ENCODE measurements at places on chromosomes 7 and 10. TPM values are rescaled to one million over a fixed set of nuclear protein-coding genes. Genes with fewer than 3 reads are reported as not detected.
A peak's percentile ranks its signal among the peaks of the same experiment; 100 is the strongest.

DNA sequence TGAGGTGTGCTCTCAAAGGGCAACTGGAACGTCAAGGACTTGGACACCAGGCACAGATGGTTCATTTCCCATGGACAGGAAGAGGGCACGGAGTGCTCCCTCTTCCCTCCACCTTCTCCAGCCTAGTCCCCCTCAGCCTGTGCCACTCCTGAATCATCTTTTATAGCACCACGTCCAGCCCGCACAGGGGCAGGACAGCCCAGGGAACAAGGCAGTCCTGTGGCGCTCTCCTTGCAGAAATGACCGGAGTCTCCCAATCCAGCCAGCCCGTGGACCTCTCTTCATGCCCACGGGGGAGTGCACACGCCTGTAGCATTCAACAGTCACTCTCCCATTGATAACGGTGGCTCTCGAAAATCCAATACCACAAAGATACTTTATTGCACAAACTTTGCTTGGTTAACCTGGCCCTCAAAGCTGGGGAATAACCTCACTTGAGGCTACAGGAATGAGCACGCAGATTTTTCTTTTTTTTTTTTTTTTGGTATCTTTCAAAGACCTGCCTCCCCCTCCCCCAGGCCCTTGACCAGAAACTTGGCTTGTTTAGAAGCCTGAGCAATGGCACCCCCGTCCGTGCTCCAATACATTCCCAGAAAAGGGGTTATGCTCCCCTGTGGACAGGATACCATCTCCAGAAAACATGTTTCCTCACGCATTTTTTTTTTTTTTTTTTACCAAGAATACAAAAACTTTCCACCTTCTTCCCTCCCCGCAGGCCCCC, 733 bp downstream of the PRKCQ start:
- H3K4me3 ChIP-seq = peak overlapping the region; percentile 88
- H3K4me1 ChIP-seq = peaks cover 61% of the 10 kb centered on the region
- no peaks in the 10 kb centered on the region for H3K27me3 ChIP-seq
- H3K36me3 ChIP-seq = peaks cover 3% of the 10 kb centered on the region

DNA sequence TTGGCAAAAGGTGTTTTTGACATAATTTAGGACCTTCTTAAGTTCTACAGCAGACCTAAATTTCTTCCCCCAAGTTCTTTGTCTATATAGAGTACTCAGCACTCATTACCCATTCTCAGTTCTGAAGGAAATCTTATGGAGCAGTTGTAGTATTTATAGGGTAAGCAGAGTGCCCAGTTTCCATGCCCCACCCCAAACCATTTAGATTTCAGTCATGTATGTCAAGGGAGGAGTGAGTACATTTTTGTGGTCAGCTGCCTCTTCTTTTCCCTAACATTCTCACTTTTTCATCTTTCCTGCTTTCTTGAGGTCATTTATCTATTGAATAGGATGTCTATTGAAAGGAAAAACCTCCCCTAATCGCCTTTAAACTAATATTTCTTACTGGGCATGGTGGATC, 83.3 kb downstream of the KAT6B start:
- peaks cover 9% of the 10 kb centered on the region for H3K4me1 ChIP-seq
- H3K27me3 ChIP-seq = no peaks in the 10 kb centered on the region
- no peaks in the 10 kb centered on the region for H3K36me3 ChIP-seq
- H3K4me3 ChIP-seq = no peak overlapping the region
- H3K27ac ChIP-seq = no peak overlapping the region

DNA sequence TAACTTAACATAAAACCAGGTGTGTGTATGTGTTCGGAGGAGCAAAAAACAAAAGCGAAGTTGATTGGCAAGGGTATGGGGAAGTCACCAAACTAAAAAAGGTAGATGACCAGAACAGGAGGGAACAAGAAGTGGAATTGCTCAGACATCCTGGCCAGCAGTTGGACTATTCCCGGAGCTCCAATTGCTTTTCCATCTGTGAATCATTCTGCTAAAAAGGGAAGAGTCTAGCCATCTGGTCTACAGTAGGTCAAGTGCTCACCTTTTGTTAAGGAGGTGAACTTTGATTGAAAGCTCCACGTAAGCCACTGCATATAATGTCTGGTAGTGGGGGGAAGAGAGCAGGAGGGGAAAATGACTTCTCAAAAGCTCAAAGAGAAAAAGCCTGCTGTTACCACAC, 50.0 kb upstream of the BET1 start:
- no peak overlapping the region for H3K4me3 ChIP-seq
- peaks cover 9% of the 10 kb centered on the region for H3K27me3 ChIP-seq
- DNase-seq = no peak
- H3K27ac ChIP-seq = no peak overlapping the region
- no peaks in the 10 kb centered on the region for H3K36me3 ChIP-seq
- H3K4me1 ChIP-seq = peaks cover 4% of the 10 kb centered on the region

- H3K4me1 ChIP-seq = peaks cover 31% of the 10 kb centered on the region
- H3K27ac ChIP-seq = peak overlapping the region; percentile 28
- no peaks in the 10 kb centered on the region for H3K27me3 ChIP-seq
- no peaks in the 10 kb centered on the region for H3K36me3 ChIP-seq
These were observed 41.8 kb downstream of the MTURN start for GRCh38 chr7:30176463-30177109.

GRCh38 chr7:55348502-55348901, 16.6 kb upstream of the LANCL2 start:
- H3K4me3 ChIP-seq = no peak overlapping the region
- H3K27me3 ChIP-seq = peaks cover 2% of the 10 kb centered on the region
- no peaks in the 10 kb centered on the region for H3K4me1 ChIP-seq

- no peak overlapping the region for H3K4me3 ChIP-seq
- no peaks in the 10 kb centered on the region for H3K4me1 ChIP-seq
- DNase-seq = no peak
- H3K36me3 ChIP-seq = no peaks in the 10 kb centered on the region
- peaks cover 4% of the 10 kb centered on the region for H3K27me3 ChIP-seq
- H3K27ac ChIP-seq = no peak overlapping the region
These were observed 137.6 kb upstream of the RET start for GRCh38 chr10:42939237-42939636.

The KIF11 gene
- 2.4 TPM for total RNA-seq

DNA sequence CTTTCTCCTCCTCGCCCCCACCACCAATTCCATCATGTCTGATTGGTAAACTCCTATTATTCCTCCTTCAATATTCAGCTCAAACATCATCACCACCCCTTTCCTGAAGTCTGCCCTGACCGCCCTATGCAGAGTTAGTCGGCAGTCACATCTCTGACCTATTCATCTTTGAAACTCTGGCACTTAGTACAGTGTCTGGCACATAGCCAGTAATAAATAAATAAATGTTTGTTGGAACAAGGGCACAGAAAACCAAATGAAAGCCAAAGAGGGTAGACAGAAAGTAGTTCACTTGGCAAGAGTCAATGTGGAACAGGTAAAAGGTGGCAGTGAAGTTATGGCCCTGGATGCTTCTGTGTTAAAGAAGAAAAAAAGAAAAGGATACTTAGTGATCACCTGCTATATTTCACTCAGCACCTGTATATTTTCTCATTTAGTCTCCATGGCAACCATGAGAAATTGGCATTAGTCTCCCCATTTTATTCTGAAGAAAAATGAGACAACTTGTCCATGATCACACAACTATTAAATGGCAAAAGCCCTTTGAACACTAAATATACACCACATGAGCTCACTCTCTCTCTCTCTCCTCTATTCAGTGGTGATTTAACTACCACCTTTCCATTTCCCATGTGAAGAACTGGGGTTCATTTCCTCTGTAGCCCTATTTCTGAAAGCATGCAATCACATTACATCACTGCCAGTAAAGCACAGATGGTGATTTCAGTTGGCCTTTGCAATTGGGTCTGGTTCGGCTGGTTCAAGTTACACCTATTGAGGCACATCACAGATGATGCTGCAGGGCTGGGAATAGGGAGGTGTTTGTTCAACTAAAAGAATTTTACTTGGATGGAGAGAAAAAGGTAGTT, 25.3 kb downstream of the CHCHD3 start:
- no peaks in the 10 kb centered on the region for H3K36me3 ChIP-seq
- H3K4me3 ChIP-seq = no peak overlapping the region
- DNase-seq = no peak
- H3K4me1 ChIP-seq = no peaks in the 10 kb centered on the region
- H3K27me3 ChIP-seq = no peaks in the 10 kb centered on the region
- no peak overlapping the region for H3K27ac ChIP-seq

- H3K36me3 ChIP-seq = no peaks in the 10 kb centered on the region
- H3K4me3 ChIP-seq = no peak overlapping the region
- no peak for DNase-seq
- H3K4me1 ChIP-seq = no peaks in the 10 kb centered on the region
These were observed 7.8 kb downstream of the KCND2 start for GRCh38 chr7:120280743-120281142.

DNA sequence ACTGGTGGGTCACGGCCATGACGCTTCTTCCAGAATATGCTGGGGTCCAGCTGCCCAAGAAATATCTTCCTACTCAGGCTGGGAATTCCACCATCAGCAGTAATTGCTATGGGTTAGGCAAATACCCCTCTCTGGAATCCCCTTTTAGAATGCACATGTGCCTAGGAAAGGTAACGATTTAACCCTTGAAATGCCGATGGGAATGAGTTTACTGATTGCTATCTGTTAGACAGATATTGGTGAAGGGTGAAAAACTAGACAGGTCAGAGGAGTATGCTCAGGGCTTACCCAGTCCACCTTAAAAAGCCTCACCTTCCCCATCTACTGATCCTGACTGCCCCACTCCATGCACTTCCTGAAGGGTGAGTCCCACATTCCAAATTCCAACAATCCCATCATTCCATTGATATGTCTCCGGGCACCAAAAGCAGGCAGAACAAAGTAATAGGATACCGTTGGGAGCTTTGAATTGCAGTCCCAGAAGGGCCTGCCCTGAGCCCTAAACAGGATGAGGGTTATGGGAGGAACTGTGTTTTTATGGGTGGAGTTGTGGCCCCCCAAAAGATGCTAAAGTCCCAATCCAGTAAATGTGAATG, 59.3 kb downstream of the DLG5 start:
- DNase-seq = no peak
- H3K4me1 ChIP-seq = peaks cover 48% of the 10 kb centered on the region
- peaks cover 10% of the 10 kb centered on the region for H3K36me3 ChIP-seq
- H3K4me3 ChIP-seq = no peak overlapping the region
- H3K27ac ChIP-seq = no peak overlapping the region

GRCh38 chr10:42990016-42990720, 86.7 kb upstream of the RET start:
- no peak overlapping the region for H3K27ac ChIP-seq
- no peaks in the 10 kb centered on the region for H3K27me3 ChIP-seq
- H3K36me3 ChIP-seq = no peaks in the 10 kb centered on the region
- H3K4me1 ChIP-seq = no peaks in the 10 kb centered on the region

DNA sequence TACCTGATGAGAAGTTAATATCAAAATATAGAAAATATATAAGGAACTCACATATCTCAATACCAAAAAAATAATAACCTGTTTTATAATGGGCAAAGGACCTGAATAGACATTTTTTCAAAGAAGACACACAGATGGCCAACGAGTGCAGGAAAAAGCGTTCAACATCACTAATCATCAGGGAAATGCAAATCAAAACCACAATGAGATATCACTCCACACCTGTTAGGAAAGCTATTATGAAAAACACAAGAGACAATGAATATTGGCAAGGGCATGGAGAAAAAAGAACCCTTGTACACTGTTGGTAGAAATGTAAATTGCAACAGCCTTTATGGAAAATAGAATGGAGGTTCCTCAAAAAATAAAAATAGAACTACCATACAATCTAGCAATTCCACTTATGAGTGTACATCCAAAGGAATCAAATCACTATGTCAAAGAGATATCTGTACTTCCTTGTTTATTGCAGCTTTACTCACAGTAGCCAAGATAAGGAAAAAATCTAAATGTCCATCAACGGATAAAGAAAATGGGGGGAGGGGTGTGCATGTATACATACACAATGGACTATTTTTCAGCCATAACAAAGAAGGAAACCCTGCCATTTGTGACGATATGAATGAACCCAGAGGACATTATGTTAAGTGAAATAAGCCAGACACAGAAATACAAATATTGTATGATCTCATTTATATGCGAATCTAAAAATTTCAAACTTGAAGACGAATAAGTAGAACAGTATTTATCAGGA, 3.6 kb upstream of the ALOX5 start:
- DNase-seq = no peak
- peaks cover 11% of the 10 kb centered on the region for H3K27me3 ChIP-seq
- H3K4me3 ChIP-seq = no peak overlapping the region

DNA sequence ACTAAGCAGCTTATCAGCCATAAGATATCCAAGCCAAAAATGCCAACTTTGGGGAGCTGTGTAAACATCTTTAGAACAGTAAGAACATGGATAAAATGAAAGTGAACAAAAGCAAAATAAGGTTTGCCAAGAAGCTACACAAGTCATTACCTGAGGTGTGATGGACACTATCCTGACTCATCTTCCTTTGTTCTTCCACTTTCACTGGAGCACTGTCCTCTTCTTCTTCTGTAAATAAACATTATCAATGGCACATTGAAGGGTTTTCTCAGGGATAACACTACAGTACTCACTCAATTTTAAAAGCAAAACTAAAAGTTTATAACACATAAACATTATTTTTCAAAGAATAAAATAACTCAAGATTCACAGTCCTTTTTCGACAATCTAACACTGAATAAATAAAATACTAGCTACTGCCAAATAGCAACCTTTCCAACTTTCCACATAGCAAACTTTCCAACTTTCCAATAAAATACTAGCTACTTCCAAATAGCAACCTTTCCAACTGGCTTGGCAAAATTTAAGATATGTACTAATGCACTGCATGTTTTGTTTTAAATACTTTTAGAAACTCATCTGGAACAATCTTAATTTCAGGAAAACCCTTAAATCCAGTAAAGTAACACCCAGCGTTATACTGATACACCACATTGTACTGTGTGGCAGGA, 174.1 kb downstream of the SKAP2 start:
- no peak for DNase-seq
- no peaks in the 10 kb centered on the region for H3K4me1 ChIP-seq
- no peaks in the 10 kb centered on the region for H3K27me3 ChIP-seq
- no peak overlapping the region for H3K27ac ChIP-seq

DNA sequence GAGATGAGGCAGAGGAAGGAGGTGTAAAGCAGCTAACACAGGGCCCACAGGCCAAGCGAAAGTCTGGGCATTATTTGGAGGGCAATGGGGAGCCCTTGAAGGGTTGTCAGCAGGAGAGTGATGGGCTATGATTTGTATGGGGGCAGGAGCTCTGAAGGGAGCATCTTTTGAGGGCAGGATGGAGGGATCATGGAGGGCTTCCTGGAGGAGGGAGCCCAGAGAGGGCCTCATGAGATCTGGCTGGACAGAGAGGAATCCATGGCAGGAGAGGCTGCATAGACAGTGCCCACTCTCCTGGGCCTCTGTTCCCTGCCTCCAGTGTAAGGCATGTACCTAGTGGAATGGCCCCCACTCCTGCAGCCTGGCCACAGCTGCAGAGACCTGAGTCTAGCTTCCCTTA, 136.6 kb upstream of the PPIF start:
- H3K4me3 ChIP-seq = no peak overlapping the region
- DNase-seq = no peak
- H3K27me3 ChIP-seq = no peaks in the 10 kb centered on the region
- H3K27ac ChIP-seq = no peak overlapping the region
- peaks cover 11% of the 10 kb centered on the region for H3K36me3 ChIP-seq

DNA sequence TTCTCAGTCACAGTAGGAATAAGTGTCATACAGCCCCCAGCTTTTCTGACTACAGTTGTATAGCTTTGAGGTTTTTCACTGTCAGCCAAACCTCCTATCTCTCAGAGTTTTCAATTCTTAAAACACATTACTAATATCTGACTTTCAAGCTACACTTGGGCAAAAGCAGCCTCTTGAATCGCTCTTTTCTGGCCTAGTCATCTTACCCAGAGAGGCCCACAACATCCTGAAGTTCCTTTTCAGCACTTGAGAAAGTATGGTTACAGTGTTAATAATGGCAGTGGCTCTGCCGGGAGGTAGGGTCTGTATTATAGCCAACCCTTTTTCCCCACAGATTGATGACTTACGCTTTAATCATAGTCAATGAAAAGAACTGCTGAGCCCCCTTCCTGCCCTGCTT, 181.0 kb downstream of the LRRC4 start:
- H3K4me3 ChIP-seq = no peak overlapping the region
- H3K27ac ChIP-seq = no peak overlapping the region
- no peak for DNase-seq
- peaks cover 3% of the 10 kb centered on the region for H3K36me3 ChIP-seq
- H3K4me1 ChIP-seq = no peaks in the 10 kb centered on the region
- H3K27me3 ChIP-seq = peaks cover 3% of the 10 kb centered on the region
